Upper lobe of left lung (tissue), 6 donors: ENCODE measurements at places on chromosomes 6 and 20. TPM values are rescaled to one million over a fixed set of nuclear protein-coding genes. Genes with fewer than 3 reads are reported as not detected.

DNA sequence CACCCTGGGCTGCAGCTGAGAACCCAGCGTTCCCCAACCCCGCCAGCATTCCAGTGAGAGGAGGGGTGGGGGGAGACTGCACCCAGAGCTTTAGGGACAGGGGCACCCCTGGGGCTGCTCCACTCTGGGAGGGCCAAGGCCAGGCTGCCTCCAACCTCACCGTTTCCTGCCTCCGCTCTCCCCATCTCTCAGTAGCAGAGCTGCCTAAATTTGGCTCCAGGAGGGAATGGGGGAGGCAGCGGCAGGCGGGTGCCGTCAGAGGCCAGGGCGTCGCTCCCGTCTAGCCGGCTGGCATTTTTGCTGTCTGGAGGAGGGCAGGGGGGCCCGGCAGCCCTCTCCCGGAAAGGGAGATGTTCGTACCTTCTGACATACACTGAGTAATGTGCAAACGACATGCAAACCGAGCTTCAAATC is 46.6 kb downstream of the NOL4L start:
- no peak for DNase-seq
- H3K27me3 ChIP-seq, result no peaks in the 10 kb centered on the region
- no peak overlapping the region for H3K4me3 ChIP-seq
- H3K27ac ChIP-seq, result peak overlapping the region; percentile 62

- no peaks in the 10 kb centered on the region for H3K27me3 ChIP-seq
- no peak overlapping the region for H3K4me3 ChIP-seq
- DNase-seq, result no peak
These were observed 48.0 kb upstream of the PTPN1 start for GRCh38 chr20:50462093-50462690.

DNA sequence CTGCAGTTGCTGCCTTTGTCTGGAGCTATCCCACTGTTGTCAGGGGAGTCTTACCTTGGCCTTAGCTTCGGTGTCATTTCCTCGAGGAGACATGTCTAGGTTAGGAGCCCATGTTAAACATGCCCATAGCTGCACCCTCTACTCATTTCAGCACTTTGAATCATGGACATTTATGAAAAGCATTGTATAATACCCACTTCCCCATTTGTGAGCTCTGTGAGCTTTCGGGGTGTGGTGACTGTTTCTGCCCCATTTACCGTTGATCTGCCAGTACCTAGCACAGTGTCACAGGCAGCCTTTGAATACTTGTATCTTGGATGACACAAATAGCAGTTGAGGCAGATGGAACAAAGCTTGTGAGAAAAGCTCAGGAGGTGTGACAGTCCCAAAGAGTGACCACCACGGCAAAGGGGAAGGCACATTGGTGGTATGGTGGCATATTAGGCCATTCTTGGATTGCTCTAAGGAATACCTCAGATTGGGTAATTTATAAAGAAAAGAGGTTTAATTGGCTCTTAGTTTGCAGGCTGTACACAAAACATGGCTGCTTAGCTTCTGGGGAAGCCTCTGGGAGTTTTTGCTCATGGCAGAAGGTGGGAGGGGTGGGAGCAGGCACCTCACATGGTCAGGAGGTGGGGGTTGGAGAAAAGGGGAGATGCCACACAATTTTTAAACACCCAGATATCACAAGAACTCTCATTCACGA is 42.0 kb downstream of the JARID2 start:
- no peak overlapping the region for H3K27ac ChIP-seq
- peaks cover 33% of the 10 kb centered on the region for H3K4me1 ChIP-seq
- no peak for DNase-seq
- no peaks in the 10 kb centered on the region for H3K27me3 ChIP-seq
- no peaks in the 10 kb centered on the region for H3K36me3 ChIP-seq

GRCh38 chr6:102670735-102671134 is 1277.2 kb downstream of the GRIK2 start:
- no peaks in the 10 kb centered on the region for H3K4me1 ChIP-seq
- no peaks in the 10 kb centered on the region for H3K27me3 ChIP-seq
- H3K4me3 ChIP-seq, result no peak overlapping the region
- DNase-seq, result no peak

GRCh38 chr20:48657426-48658197 is 170.2 kb downstream of the PREX1 start:
- no peak for DNase-seq
- H3K27ac ChIP-seq, result no peak overlapping the region
- peaks cover 42% of the 10 kb centered on the region for H3K36me3 ChIP-seq
- H3K4me1 ChIP-seq, result peaks cover 15% of the 10 kb centered on the region
- no peaks in the 10 kb centered on the region for H3K27me3 ChIP-seq
- no peak overlapping the region for H3K4me3 ChIP-seq

- H3K4me1 ChIP-seq, result no peaks in the 10 kb centered on the region
- H3K4me3 ChIP-seq, result no peak overlapping the region
- H3K27me3 ChIP-seq, result no peaks in the 10 kb centered on the region
These were observed 13.5 kb downstream of the EYA4 start for GRCh38 chr6:133254552-133255228.

GRCh38 chr20:49989234-49990065 is 6.7 kb downstream of the SNAI1 start:
- DNase-seq, result peak; percentile 55
- H3K4me3 ChIP-seq, result no peak overlapping the region
- peaks cover 26% of the 10 kb centered on the region for H3K36me3 ChIP-seq
- no peaks in the 10 kb centered on the region for H3K27me3 ChIP-seq
- H3K4me1 ChIP-seq, result peaks cover 35% of the 10 kb centered on the region

Gene SYNGAP1
- 25.0 TPM for total RNA-seq

Gene CRISP2
- not detected for total RNA-seq

Gene MAP1LC3A
- 62.2 TPM for total RNA-seq
